Heart right ventricle (tissue), 16 donors: ENCODE measurements at places on chromosomes 5 and 9. TPM values are rescaled to one million over a fixed set of nuclear protein-coding genes. Genes with fewer than 3 reads are reported as not detected.

GRCh38 chr5:127423173-127423798 lies 94.2 kb upstream of the PRRC1 start:
- DNase-seq, result no peak

DNA sequence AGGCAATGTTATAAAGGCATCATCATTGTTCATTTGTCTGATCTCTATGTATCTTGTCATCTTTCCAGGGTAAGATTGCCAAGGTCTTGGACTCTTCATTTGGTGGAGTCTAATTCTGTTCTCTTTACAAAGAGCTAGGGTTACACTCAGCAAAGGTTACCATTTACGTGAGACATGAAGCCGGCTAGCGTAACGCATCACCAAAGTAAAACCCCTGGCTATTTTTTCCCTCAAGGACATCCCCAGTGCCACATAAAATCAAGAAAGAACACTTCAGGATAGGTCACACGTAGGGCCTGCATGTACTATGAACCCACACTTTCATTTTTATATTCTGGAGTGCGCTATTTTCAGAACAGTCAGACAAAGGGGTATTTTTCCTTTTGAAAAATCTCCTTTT lies 20.0 kb upstream of the MYOT start:
- no peak for DNase-seq

DNA sequence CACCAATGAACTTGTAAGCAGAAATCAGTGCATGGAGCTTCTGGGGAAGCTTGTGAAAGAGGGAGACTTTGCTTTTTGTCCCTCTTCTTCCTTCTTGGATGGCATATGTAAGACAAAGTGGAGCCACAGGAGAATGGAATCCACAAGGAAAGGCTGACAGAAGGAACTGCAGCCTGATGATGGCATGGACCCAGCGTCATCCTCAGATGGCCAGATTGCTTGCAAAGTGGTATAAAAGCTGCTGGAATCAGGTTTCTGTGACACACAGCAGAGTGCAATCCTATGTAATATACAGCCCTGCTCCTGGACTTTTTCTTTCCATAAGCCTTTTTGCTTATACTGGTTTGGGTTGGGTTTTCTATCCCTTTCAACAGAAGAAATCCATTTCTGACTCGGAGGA lies 31.4 kb upstream of the SPARC start:
- DNase-seq, result no peak

DNA sequence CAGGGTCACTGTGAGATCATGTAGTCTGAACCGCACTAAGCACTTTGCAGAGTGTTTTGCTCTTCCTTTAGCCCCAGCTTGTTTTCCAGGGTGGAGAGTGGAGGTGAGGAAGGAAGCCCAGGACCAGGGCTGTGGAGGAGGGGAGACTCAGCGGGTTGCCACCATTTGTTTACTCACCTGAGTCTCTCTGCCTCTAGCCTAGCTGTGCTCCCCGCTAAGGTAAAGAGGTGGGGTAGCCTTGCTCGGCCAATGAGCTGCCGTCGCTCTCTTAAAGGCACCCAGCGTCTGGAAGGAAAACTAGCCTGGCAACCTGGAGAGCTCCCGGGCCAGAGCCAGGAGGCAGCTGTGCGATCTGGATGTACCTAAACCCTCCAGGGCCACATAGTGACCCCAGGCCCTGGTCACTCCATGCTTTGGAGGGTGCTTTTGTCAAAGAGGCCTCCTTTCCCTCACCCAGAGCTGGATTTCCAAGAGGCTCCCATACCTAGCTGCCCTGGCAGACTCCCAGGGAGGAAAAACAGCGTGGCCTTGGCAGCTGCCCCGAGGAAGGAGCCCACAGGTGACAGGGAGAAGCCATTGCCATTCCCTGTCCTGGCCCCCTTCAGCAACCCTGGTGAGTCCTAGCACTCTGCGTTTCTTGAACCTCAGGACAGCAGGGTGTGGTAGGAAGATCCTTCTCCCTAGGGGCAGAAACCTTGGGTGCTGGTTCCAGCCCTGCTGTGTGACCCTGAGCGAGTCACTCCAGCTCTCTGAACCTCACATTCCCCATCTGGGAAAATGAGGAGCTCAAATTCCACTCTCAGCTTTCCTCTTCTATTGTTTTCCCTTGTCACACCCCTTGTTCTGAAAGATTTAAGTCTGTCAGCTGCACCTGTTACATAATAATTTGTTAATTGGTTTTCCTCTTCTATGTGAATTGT lies 42.4 kb upstream of the LARP1 start:
- DNase-seq, result no peak

GRCh38 chr5:62182802-62183201 lies 123.2 kb upstream of the KIF2A start:
- no peak for DNase-seq

DNA sequence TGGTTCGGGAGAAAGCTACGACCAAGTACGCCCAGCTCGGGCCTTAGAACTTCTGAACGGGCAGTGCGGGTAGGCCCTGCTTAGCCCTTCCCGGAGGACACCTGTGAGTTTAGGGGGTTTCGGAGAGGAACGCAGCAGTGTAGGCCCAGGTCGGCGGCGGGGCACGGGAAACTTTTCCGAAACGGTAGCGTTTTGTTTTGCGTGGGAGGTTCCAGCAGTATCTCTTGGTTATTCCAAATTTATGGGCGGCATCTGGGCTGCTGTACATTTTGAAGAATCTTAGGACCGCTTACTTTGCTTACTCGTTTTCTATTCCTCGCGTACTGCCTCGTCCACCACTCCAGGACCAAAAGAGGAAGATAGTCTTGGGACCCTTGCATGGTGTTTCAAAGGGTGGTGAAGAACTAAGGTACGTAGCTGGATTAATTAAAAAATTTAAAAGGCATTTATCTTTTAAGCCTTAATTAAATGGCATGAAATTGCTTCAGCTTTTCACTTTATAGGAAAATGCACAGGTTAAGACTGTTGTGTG lies 492 bp downstream of the TENT2 start:
- DNase-seq, result no peak

- no peak for DNase-seq
Observed at GRCh38 chr9:106403081-106403480, 459.9 kb upstream of the ZNF462 start.

DNA sequence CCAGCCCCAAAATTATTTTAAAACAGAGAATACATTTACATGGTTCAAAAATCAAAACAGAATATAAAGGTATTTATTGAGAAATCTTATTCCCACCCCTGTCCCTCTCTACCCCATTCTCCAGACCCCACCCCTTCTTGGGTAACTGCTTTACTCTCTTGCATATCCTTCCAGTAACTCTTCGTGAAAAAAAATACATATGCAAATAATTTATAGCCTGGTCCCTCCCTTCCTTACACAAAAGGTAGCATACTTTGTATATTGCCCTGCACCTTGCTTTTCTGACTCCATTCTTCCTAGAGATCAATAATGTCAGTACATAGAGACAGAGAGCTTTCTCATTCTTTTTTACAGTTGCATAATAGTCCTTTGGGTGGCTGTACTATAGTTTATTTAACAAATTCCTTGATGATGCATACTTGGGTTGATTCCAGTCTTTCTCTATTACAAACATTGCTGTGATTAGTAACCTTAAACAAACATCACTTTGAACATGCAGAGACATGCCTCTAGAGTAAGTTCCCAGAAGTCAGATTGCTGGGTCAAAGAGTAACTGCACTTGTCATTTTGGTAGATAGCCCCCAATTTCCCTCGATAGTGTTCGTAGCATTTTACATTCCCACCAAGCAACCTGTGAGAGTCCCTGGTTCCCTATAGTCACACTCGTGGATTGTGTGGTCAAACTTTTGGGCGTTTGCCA lies 47.9 kb downstream of the STOM start:
- DNase-seq, result no peak

DNA sequence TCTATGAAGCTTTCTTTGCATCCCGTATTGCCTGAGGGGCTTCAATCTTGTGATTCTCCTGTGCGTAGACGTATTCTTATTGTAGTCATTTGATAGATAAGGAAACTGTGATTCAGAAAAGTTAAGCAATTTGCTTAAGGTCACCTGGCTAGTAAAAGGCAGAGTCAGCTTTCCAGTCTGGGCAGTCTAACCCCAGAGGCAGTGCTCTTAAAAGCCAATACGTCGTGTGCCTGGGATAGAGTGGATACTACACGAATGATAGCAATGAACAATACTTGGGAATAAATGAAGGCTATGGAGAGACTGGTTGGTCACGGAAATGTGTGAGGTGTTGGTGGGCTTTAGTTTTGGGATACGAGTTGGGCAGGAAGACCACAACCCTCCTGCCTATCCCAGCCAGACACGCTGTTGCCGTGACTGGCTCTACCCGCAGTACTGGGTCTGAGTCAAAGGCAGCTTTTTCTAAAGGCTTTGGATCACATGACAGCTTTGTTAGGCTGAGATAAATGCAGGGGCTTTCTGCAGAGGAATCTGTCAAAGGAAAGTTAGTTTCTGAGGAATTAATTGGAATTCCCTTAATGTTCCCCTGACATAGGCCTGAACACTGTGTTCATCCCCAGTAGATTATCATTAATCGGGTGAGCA lies 302.6 kb downstream of the KIF4B start:
- no peak for DNase-seq

- DNase-seq, result no peak
Observed at GRCh38 chr5:149886060-149886459, 58.5 kb downstream of the PDE6A start.

DNA sequence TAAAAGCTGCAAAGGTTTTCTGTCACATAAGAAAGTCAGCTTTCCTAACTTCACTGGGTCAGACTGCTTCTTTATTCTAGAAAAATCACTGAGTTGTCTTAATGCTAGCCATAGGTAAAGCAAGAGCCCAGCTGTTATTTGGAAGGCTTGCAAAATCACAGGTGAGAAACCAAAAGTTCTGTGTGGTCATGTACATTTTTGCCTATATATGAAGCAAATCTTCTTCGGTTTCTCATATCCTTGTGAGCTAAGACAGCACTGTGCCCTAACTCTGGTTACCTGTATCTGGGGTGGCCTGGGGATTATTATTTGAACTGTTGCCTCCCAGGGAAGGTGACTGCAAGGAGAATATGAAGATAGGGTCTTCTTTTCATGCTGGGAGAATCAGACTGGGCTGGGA lies 444.9 kb upstream of the CLINT1 start:
- DNase-seq, result no peak

GRCh38 chr5:14864181-14864812 lies 7.3 kb downstream of the ANKH start:
- DNase-seq, result no peak

- DNase-seq, result no peak
Observed at GRCh38 chr9:2127486-2127885, 112.3 kb downstream of the SMARCA2 start.

GRCh38 chr9:10008101-10008799 lies 604.6 kb downstream of the PTPRD start:
- no peak for DNase-seq

GRCh38 chr9:19682397-19682796 lies 106.4 kb downstream of the SLC24A2 start:
- DNase-seq, result no peak

DNA sequence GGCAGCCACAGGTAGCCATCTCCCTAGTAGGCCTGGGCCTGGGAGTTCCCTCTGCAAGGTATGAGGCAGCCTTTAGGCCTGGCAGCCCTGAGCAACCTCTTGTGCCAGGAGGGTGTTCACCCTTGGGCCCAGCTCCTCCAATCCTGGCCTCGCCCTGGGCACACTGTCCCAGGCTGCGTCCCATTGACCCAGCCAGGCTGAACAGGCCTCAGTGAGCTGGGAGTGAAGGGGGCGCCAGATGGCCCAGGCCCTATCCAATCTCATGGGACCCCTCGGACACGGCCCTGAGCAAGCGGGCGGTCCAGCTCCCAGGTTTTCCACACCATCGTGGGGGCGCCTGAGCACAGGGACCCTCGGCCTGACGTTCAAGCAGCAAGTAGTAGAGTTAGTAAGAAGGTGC lies 14.5 kb downstream of the SH3GLB2 start:
- DNase-seq, result no peak

- DNase-seq, result no peak
Observed at GRCh38 chr9:82549174-82549821, 513.6 kb downstream of the RASEF start.

GRCh38 chr5:109759306-109759705 lies 69.6 kb downstream of the MAN2A1 start:
- DNase-seq, result no peak

- DNase-seq, result no peak
Observed at GRCh38 chr9:6764950-6765349, 7.2 kb downstream of the KDM4C start.

- DNase-seq, result no peak
Observed at GRCh38 chr5:145294331-145294730, 540.8 kb downstream of the PRELID2 start.

- DNase-seq, result no peak
Observed at GRCh38 chr9:34256104-34256503, 73.0 kb downstream of the KIF24 start.

- DNase-seq, result no peak
Observed at GRCh38 chr5:93336330-93337110, 244.5 kb downstream of the NR2F1-AS1 start.

- no peak for DNase-seq
Observed at GRCh38 chr5:134146651-134147518, 29.9 kb downstream of the SKP1 start.

GRCh38 chr5:114361724-114362196 lies at the start of gene KCNN2:
KCNN2 (plus strand) TSS chr5:114362070; CDS start chr5:114362140, 70 bp downstream.
- peak; percentile 81 for DNase-seq

DNA sequence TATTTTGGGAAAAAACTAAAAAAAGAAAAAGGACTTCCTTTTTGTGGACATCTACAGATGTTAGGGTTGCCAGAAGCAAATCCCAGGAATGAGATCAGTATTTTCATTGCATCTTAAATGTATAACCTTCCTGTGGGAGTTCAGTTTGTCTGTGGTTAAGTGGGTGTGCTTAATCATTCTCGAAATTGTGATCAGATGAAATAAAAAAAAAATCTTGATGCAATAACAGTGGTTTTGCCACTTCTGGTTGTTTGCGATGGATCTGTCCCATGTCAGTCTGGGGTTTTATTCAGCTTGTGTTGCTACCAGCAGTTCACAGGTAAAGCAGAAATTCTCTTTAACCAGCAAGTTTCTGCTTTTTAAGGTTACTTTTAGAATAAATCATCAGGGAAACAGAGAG lies 179.0 kb downstream of the MAN2A1 start:
- no peak for DNase-seq

Gene IL9
- total RNA-seq, result not detected

Gene FSD1L
- 4.6 TPM for total RNA-seq

Gene DMAC1
- total RNA-seq, result 121 TPM

Gene CAMK4
- 0.11 TPM for total RNA-seq

Gene CDO1
- 5.0 TPM for total RNA-seq

Gene SLC6A19
- total RNA-seq, result not detected

Gene PLAC8L1
- total RNA-seq, result 0.98 TPM

Gene BTNL9
- total RNA-seq, result 30.4 TPM

Gene SPINK4
- not detected for total RNA-seq

Gene SLC1A3
- total RNA-seq, result 39.5 TPM

Gene CTXN3
- not detected for total RNA-seq

Gene CATSPER3
- 0.82 TPM for total RNA-seq

Gene NEUROG1
- not detected for total RNA-seq

Gene OR1N1
- total RNA-seq, result not detected

Gene LOX
- 4.5 TPM for total RNA-seq

Gene PLPP1
- total RNA-seq, result 63.0 TPM
